Activated B cell treated with CpG ODN at 0.5 μM for 24 hours (primary cell): ENCODE measurements at places on chromosomes 1 and 21. TPM values are rescaled to one million over a fixed set of nuclear protein-coding genes. Genes with fewer than 3 reads are reported as not detected.

The PTPN14 gene
- total RNA-seq, result 0.02 TPM in 1 of 2 replicates, not detected in the other

The BEND5 gene
- 14.5 and 17.9 TPM in 2 replicates for total RNA-seq

The TBX15 gene
- 0.09 and 0.15 TPM in 2 replicates for total RNA-seq

The IQCC gene
- 3.5 and 4.2 TPM in 2 replicates for total RNA-seq

The TCEA3 gene
- not detected in 2 replicates for total RNA-seq

The S100A7A gene
- not detected in 2 replicates for total RNA-seq

The BARHL2 gene
- not detected in 2 replicates for total RNA-seq

The OLIG2 gene
- total RNA-seq, result not detected in 2 replicates

The AMY1A gene
- total RNA-seq, result not detected in 2 replicates

The AGT gene
- total RNA-seq, result not detected in 2 replicates

The CLEC20A gene
- total RNA-seq, result 1.7 and 2.9 TPM in 2 replicates

The NEK7 gene
- total RNA-seq, result 28.3 and 33.5 TPM in 2 replicates

The ADORA1 gene
- total RNA-seq, result not detected in 2 replicates

The CELA2A gene
- total RNA-seq, result not detected in 2 replicates

DNA sequence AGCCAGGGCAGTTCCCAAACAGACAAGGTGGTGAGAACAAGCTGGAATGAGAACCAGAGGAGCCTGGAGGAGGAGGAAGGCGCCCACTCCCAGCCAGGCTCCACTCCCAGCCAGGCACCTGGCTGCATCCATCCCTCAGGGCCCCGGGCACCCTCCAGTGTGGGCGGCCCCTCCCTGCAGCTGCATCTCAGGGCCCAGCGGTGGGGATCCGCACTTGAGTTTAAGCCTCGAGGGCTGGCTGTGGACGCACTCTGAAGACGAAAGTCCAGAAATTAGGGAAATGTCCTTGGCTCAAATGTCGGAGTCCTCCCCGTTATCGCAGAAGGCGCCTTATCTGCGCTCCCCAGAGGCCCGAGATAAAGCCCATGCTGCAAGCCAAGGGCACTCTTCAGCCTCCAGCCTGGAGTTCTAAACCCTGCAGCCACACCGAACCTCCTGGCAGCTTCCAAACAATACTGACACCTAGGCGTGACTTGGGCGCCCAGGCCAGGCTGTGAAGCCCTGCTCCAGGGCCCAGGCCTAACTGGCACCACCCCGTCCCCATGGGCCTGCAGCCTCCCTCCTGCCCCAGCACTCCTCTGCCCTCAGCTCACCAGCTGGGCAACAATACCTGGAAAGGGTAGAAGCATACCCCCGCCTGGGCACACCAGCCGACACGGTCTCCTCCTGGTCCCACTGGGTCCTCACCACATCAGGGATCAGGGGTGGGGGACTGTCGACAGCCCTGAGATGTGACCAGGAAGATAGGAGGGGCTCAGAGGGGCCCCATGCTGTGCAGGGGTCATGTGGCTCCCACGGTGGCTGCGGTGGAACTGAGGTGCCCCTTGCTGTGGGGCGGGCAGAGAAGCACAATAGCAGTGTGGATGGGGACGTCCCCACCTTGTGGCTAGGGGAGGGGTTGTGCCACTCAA lies 184.8 kb upstream of the VAMP3 start:
- DNase-seq, result no peak

DNA sequence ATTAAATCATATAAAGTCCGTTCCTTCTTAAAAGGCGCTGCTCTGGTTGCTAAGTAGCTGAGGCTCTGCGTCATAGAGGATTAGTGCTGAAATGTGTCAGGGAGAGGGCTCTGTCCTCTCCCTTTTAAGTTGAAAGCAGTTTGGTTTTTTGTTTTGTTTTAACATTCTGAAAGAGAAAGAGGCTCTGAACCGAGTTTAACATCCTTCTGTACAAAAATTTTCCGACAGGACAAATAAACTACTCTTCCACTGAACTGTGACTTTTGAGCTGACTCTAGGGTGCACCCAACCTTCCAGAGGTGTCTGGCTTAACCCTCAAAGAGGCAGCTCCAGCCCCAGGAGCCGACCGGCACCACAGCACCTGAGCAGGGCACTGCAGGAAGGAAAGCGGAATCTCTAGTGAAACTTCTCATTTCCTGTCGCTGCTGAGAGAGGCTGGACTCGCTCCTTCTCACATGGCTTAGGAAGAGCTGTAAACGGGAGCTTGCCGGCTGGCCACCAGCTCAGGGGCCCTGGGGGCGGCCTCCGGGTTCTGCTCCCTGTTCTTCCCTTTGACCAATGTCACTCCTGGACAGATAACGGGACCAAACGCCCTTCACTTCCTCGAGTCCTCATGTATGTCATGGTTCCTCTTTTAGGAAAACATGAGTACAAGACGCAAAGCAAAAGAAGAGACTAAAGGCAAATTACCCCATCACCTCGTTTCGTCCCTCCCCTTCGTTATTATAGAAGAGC lies 1.2 kb downstream of the VAV3 start:
- peak; percentile 70 for DNase-seq

DNA sequence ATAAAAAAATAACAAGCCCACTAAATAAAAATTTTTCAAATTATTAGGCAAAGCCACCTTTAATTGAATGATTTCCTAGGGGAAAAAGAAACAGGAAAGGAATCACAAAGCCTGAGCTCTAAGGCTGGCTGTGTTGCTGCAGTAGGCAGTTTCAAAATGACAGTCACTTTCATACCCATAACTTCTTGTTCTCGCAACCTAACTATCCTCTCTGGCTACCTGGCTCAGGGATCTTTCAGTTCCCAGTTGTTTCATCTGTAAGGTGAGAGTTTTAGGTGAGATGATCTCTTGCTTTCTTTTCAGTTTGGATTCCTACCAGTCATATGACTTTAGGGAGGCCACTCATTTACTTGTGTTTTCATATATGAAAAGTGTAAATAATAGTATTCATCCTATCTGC lies 226.1 kb downstream of the ASTN1 start:
- no peak for DNase-seq

DNA sequence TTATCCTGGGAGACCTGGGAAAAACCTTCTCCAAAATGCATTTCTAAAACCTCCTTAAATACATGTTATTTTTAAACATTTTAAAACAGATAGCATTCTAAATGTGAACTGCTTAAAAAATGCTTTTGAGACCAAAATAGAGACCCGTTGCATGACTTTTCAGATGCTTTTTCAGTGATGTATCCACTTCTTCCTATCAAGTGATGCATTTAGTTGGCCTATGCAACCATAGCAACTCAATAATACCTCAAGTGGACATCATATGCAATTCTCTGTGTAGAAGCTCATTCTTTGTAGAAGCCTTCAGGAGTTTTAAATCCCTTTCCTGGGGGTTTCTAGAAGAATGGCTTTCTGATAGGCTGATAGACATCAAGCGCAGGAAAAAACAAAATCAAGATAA lies 94.5 kb upstream of the RAVER2 start:
- DNase-seq, result no peak

GRCh38 chr1:151832318-151832980 lies 847 bp upstream of the RORC start:
- no peak for DNase-seq

DNA sequence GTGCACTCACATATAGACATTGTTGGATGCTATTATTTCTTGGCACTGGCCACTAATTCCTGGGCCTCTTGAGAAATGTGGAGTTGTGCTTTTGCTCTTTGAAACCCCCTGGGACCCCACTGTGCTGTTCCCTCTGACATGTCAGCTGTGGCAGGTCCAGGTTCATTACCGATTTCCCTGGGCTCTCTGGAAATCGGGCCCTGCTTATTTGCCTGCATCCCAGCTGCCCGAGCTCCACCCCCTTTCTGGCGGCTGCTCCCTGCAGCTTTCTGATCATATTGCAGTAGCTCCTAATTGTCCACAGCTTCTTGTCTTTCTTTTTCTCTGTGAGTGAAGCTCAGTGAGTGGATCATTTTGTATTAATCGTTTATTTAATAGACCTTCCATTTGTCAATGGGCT lies 183.7 kb upstream of the FAM78B start:
- no peak for DNase-seq

- no peak for DNase-seq
These were observed 12.6 kb upstream of the PPM1J start for GRCh38 chr1:112727716-112728115.

DNA sequence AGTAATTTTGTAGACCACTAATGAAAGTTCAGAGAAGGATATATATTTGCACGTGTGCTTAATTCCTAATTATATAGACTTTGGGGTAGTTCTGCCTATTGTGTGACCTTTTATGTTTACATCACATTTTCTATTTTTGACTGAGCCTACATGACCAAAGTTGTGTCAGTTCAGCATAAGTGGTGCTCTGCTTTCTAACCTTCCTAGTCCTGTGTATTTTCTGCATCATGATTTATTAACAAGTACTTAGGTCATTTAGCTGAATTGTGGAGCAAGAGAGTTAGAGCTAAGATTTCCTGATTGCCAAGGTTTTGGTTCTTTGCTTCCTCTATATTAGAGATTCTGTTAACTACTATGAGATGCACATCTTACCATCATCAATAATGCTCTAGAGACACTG lies 176.0 kb downstream of the C1orf21 start:
- DNase-seq, result no peak

GRCh38 chr1:230113235-230113592 lies 46.2 kb downstream of the GALNT2 start:
- no peak for DNase-seq

DNA sequence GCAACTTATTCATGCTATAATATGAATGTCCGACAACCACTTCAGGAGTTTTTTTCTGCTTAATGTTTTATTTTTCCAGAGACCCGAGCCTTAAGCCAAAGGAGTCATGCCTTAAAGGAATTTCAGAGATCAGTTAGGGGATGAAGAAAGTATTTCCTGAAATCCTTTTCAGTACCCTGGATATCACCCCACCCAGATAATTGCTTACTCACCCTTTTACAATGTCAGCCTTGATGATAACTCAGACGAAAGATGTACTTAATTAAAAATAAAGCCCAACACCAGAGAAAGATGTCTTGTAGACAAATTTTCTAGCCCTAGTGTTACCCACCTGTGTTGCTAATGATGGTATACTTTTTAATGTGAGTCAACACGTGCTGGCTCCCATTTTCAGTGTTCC lies 124.1 kb downstream of the XCL2 start:
- no peak for DNase-seq

- no peak for DNase-seq
These were observed 6.8 kb downstream of the COL18A1 start for GRCh38 chr21:45411810-45412206.

- no peak for DNase-seq
These were observed 360.9 kb downstream of the RRAGC start for GRCh38 chr1:38498686-38499085.

GRCh38 chr1:168907786-168908348 lies 178.9 kb upstream of the DPT start:
- no peak for DNase-seq

DNA sequence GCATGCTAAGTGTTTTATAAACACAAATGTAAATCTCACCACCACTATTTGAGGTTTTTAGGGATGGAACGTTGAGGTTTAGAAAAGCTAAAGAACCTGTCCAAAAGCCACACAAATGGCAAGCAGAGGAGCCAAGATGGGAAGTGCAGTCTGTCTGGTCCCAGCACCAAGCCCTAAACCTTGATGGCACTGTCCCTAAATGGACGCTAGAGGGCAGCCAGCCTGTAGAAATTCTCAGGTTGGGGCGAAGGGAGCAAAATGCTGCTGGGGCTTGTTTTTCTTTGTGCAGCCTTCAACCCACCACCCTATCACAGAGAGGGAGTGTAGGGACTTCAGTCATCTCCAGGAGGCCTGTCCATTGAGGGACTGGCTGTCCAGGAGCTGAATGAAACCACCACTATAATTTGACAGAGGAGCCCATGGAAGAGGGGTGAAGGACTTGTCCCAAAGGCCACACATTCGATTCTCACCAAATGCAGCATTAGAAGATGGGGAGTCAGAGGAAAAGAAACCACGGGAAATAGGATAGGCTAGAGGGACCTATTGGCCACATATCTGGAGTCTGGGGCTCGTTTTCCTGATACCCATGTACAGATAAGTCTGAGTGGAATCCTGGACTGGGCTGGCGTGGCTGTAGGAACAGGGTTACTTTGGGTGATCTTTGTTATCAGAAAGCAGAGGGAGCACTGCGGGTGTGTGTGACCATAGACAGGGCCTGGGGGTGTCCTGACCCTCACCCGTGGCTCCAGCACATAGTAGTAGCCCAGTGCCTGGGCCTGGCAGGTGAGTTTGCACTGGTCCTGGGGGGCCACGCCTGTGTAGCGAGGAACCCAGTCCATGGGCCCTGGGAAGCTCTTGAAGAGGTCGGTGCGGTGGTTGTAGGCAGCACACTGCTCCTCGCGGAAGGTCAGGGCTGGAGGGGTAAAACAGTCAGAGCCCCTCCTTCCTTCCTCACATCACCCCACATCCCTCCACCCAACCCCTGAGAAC lies 6.1 kb downstream of the ADAMTS4 start:
- DNase-seq, result no peak

- DNase-seq, result peak; percentile 60
These were observed 3.0 kb upstream of the MDM4 start for GRCh38 chr1:204513117-204513716.

DNA sequence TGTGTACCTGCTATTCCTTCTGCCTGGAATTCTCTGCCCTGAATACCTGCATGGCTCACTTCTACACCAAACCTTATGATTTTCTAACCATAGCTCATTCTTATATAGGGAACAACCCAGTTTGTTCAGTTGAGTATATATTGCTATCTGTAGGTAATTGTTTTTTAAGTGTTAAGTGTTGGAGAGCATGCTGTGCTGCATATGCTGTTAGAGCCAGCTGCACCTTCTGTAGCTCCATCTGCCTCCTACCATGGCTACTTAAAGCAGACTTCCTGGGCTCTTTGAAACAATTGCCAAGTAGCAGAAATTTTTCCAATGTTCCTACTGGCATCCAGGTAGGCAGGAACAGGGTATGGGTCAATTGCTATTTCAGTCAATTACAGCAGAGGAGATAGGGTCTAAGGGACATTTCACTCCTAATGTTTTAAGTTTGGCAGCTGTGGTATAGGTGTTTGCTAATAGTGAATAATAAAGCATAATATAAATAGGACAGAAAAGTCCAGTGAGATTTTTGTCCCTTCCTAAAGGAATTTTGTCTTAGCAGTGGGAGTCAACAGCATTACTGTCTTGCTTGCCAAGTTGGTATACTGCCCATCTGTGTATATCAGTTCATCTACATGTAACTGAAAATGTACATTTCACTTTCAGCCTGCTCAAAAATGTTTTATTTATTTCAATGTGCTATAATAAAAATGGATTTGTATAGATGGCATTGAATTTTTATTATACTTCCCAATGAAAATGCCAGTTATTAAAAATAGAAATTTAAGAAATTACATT lies 34.0 kb upstream of the C1orf115 start:
- DNase-seq, result no peak

DNA sequence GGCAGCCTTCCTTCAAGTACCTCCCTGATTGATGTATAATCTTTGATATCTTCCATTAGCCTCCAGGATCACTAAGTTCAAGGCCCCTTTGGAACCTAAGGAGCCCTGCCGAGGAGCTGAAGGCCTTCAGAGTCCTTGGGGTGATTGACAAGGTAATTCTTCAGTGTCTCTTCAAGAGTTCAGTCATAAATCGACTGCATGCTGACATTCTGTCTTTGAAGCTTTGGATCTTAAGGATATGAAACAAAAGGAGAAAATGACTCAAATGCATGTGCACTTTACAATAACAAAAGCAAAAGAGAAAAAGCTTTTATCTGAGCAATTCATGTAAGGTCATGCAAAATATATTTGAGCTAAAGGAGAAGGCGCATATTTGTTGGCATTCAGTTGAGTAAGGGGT lies 125.3 kb downstream of the RPS6KC1 start:
- no peak for DNase-seq
